ENCODE measurements at places on chromosomes 4 and X.
A peak's percentile ranks its signal among the peaks of the same experiment; 100 is the strongest.

DNA sequence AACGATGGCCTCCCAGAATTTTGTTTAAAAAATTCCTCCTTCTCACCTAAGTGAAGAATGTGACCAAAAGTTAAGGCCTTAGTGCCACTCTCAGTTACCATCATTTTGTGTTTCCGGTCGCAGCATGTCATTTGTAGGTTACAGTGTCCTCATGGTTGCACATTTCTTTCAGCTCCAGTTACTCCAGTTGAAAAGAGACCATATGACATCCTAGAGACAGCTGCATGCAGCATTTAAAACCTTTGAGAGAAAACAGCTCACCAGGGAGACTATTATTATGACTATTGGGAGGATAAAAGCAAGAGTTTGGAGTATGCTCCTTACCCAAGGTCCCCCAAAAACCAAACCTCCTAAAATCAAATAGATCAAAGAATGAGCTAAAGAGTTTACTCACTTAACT is 45.8 kb downstream of the MGARP start:
- no peak for DNase-seq

DNA sequence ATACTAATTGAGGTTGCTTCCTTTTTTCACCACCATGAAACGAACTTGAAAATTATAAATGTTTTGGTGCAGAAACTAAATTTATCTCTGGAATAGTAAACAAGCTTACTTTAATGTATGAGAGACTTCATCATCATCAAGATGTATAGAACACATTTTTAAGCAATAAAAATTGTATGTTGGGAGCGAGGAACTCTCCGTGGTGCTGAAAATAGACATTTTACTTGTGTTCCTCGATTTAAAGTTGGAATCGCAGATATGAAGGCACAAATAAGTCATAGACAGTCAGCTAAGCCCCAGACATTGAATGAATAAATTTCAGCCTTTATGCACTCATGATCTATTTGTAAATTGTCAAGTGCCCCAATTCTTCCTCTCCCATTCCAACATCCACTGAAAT is 310.7 kb downstream of the STK32B start:
- no peak for DNase-seq

DNA sequence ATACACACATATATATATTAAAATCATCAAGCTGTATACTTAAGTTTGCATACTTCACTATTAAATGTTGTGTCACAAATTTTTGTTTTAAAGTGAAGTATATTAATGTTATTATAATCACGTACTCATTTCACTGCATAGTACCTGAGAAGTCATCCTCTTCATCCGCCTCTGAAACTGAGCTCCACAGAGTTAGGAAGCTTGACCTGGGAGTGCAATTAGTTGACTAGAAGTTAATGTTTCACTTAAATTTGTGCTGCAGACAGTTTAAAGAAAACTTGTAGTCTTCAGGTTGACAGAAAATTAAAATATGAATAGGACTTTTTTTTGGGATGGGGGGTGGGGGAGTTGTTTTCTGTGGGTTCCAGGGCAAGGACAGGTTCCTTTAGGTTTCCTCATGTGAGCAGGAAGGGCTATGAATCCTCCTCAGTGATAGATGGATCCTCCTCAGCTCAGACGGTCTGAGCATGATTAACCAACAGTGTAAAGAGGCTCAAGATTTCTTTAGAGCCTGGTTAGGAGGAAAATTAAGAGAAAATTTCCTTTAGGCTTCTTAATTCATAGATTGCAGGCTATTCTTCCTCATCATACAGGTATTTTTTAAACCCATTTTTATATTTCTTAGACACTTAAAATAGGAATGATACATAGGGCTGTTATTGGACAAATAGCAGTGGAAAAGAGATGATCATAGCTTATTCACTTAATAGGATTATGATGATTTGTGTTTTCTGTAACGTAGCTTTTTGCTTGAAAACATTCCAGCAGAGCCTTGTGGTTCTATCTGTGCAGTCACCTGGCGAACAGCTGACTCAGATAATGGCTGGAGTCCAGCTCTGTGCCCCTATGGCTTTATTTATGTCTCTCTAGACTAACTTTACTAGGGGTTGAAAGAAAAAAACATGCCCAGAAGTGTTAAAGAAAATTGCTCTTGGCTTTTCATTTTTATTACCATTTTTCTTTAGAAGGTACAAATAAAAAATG is 102.7 kb downstream of the SLC4A4 start:
- DNase-seq: no peak

- DNase-seq: no peak
Measured at GRCh38 chrX:7133050-7133440, 14.5 kb upstream of the STS start.

GRCh38 chrX:69022430-69022829 is 142.8 kb downstream of the PJA1 start:
- DNase-seq: peak; percentile 81

DNA sequence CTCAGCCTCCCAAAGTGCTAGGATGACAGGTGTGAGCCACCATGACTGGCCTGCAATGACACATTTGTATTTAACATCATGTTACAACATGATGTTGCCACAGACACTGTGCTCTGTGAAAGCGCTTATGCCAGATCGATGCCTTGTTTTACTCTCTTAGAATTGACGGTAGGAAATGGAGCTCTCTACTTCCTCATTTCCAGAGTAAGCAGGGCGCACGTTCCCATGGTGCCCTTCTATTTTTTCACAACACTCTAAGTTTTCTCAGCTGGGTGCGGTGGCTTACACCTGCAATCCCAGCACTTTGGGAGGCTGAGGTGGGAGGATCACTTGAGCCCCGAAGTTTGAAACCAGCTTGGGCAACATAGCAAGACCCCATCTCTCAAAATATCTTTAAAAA is 60.7 kb upstream of the DHRSX start:
- DNase-seq: no peak

- no peak for DNase-seq
Measured at GRCh38 chrX:32532262-32532661, 679.1 kb downstream of the DMD start.

GRCh38 chr4:160352637-160353036 is 1249.8 kb downstream of the RAPGEF2 start:
- no peak for DNase-seq
